NB4 (cell line): ENCODE measurements at places on chromosomes 5 and 9.

DNA sequence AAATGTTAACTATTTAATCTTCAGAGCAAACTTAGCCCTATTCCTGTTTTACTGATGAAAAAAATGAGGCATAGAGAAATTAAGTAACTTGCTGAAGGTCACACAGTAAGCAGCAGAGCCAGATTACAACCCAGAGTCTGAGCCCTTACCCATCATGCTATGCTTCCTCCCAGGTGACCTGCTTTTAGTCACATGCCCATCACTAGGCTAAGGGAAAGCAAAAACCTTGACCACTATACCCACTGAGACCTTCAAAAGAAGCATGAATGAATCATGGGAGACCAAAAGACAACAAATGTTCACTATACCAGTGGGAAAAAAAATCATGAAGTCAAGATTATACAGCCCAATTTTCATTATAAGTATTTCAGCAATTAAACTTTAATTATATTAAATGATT, 5.3 kb upstream of the HAUS6 start:
- DNase-seq: no peak

- no peak for DNase-seq
Observed at GRCh38 chr5:122301016-122301415, 11.0 kb upstream of the SNCAIP start.

GRCh38 chr9:130844044-130844451, 9.0 kb downstream of the ABL1 start:
- DNase-seq: no peak

DNA sequence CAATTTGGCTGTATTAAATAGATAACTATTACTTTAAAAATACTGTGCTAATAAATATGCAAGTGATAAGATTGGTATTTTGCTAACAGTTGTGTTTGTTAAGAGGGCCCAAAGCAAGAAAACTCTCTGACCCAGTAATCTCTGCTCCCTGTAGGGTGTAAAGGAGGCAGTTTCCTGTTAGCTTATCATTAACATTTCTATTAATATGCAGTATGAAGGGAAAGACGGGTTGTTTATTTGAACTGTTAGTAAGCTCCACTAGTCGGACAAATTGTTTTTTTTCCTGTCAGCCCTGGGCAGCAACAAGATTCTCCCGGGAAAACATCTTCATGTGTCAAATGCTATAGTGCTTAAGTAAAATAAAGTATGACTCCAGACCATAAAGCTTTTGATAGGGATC, 35.6 kb downstream of the ERP44 start:
- DNase-seq: no peak

GRCh38 chr9:86116425-86116824, 17.1 kb upstream of the GOLM1 start:
- no peak for DNase-seq

GRCh38 chr9:128094166-128094949, 26.3 kb downstream of the SLC25A25 start:
- DNase-seq: peak; percentile 88
